ENCODE measurements at places on chromosomes 2 and 18.

- no peak for DNase-seq
Observed at GRCh38 chr2:220961143-220961860, 610.8 kb downstream of the EPHA4 start.

DNA sequence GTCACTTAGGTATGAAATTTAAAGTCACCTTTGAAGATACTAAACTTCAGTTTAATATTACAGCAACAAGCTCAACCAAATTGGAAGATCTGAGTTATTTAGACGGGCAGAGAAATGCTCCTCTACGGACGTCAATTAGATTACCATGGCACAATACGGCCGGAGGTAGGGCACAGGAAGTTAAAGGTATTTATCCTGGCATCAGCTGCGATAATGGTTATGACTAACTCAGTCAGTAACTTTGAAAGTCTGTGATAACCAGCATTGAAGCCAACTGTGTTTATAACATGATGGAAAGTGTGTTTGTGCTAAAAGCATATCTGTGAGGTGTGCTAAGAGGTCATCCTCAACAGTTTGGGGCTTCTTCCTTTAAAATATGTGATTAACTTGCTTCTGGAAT is 117.3 kb downstream of the WDSUB1 start:
- no peak for DNase-seq

DNA sequence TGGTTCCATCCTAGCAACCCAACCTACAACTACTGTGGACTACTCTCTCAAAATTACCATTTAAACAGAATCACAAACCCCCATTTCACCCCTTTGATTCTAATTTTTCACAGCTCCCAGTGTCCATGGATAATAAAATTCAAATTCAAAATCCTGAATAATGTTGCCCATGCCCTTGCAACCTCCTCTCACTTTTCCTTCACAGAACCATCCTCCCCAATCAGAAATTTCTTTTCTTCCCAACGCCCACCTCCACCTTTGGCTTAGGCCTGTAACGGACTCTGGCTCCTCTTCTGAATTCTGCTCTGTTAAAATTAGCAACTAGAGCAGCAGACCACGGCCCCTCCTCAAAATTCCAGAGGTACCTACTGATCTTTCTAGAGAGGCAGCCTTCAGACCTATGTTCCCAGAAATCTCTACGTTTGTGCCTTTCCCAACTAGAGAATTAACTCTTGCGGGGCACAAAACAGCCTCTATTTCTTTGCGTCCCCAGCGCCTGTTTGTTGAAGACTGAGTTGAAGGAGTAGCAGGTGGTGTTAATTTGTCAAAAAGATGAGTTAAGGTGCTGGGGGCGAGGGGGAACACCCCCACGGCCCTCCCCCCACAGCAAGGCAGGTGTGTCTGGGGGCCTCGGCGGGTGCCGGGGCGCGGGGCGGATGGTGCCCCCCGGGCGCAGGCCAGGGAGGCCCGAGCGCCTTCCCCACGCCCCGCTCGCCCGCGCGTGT is 428 bp upstream of the MAP3K20 start:
- no peak for DNase-seq

GRCh38 chr2:165766326-165766927 is 27.6 kb downstream of the GALNT3 start:
- no peak for DNase-seq

- DNase-seq = no peak
Observed at GRCh38 chr2:164777847-164778461, 63.7 kb downstream of the COBLL1 start.

- no peak for DNase-seq
Observed at GRCh38 chr2:65620524-65620923, 188.1 kb upstream of the SPRED2 start.

DNA sequence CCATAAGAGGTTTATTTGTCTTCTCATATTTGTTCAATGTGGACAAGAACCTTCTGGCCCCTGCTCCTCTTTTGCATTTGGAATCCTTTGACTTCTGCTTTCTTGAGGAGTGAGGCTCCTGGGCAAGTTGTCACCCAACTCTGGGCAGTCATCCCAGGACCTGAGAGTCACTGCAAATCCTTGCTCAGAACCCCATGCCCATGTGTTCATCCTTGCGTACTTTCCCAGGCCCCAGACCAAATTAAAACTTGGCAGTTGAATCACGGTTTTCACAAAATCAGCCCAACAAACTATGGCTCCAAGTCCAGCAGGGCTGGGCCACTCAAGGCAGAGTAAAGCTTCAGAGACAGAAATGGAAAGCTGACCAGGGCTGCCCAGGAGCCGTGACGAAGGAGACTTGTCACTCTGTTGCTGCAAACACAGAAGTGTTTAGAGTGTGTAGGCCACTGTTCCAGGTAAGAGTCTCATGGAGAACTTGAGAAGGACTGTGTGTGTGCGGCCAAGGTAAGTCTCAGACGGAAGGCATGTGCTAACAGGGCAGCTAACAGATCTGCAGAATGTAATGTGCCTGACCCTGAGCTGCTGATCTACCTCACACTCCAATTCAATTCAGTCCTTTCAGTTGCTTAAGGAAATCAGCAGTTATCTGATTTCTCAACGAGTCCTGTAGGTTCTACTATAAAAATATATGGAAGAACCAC is 549.4 kb upstream of the HS6ST1 start:
- no peak for DNase-seq

GRCh38 chr2:183035298-183035953 is 2.8 kb downstream of the NCKAP1 start:
- no peak for DNase-seq

- no peak for DNase-seq
Observed at GRCh38 chr2:108565778-108566375, 31.6 kb downstream of the LIMS1 start.

GRCh38 chr2:198890490-198890889 is 567.2 kb downstream of the SATB2 start:
- DNase-seq = no peak

GRCh38 chr2:156947261-156947660 is 310.2 kb upstream of the GALNT5 start:
- no peak for DNase-seq

DNA sequence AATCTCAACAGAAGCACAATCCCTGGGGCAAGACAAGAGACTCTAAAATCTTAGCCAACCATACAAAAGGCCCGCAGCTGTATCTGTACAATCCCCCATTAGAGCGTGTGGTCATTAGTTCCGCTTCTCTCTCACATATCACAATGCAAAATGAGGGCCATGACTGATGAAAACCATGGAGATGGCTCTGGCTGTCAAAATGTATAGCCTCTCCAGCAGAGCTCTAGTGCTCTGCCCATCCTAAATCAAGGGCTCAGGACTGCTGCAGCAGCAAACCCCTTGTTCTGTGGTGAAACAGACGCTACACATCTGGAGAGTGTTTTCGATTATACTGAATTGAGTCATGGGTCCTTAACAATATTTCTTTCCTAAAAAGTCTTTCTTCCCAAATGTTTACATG is 221.0 kb downstream of the PID1 start:
- no peak for DNase-seq

- no peak for DNase-seq
Observed at GRCh38 chr2:144374163-144374661, 145.7 kb downstream of the ZEB2 start.

DNA sequence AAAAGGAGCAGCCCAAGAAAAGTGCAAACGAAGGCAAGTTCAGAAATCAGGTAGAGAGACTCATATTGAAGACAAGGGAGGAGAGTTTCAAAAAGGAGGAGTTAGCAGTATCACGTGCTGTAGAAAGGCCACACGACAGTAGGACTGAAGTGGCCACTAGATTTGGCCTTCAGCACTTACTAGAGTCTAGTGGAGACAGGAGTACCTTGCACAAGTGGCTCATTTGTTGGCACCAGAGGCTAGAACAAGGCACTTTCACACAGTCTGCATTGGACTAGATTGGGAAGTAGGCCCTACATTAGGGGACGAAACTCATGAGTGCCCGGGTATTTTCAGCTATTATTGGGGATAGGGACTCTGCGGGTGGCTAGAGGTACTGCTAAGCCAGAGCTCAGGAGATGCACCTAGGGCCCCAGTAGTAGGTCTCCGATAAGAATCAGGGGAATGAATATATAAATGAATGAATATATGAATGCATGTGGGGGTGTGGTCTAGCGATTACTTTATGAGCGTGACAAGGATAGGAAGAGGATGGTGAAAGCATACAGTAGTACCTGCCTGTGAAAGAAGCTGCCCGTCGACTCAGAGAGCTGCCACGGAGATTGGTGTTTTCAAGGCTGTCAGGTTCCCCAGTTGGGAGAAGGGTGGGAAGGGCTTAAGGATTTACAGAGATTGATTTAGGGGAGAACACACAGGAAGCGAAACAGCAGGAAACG is 1.4 kb upstream of the NCOA1 start:
- DNase-seq = no peak
